Fibroblast of skin of left quadriceps (primary cell): ENCODE measurements at places on chromosomes 4 and X.

DNA sequence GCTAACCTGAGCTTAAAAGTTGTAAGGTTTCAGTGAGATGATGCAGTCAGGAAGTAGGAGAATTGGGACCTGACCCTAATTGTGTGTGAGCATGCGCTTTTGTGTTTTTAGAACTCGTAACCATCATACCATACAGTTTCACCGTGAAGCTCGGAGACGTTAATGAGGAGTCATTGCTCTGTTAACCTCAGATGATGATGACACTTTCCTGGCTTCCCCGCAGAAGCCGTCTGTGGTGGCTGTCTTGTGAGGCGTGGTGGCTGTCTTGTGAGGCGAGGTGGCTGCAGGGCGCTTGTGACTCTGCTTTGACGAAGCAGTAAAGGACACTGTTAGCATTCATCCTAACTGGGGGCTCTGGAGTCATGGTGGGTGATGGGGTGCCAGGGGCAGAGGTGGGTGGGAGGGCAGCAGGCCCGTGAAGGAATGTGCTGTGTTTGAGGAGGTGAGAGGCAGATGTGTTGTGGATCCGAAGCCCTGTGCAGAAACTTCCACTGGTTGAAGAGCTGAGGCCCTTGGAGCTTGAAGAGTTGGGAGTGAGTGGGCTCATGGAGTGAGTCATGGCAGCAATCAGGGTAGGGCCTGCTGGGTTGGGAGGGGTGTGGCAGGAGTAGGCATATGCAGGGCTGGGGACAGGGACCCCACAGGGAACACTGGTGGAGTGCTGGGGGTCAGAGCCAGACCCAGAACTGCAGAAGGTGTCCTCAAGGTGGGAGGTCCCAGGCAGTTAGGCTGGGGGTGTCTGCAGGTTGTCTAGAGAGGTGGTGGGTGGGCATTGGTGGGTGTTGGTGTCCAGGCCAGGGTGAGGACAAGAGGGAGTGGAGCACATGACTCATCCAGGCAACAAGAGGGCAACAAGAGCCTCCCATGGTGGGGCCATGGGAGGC is 57.4 kb downstream of the NSD2 start:
- no peak for DNase-seq

DNA sequence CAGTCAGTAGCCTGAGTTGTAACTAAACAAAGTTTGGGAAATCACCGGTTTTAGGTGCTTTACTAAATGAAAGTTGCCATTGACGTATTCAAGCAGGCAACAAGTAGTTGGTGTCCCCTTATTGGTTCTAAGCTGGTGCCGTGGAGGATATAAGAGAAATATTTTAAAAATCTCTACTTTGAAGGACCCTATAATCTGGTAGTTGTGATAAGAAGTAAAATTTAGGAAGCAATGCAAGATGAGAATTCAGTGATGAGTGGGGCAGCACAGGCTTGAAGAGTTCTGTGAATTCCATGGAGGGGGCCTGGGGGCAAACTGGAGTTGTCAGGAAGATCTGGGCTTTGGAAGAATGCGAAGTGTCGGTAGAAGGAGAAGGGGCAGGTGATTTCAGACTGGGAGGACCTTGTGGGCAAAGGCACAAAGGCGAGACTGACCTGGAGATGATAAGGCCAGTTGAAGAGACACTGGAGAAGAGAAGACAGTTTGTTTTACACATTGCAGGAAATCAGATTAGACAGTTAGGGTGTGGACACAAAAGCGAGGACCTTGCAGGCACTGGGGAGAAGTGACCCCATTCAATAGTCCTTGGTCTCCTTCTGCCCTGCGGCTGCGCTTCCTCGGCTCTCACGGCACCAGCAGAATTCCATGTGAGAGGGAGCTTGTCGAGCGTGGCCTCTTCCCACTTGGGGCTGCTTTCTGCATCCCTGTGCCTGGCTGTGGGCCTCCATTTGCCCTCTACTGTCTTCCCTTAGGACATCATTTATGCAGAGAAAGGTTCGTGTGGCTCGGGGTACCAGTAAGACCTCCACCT is 1.3 kb downstream of the RHOH start:
- DNase-seq, result no peak

GRCh38 chrX:76148753-76149152 is 24.1 kb upstream of the PBDC1 start:
- DNase-seq, result no peak

DNA sequence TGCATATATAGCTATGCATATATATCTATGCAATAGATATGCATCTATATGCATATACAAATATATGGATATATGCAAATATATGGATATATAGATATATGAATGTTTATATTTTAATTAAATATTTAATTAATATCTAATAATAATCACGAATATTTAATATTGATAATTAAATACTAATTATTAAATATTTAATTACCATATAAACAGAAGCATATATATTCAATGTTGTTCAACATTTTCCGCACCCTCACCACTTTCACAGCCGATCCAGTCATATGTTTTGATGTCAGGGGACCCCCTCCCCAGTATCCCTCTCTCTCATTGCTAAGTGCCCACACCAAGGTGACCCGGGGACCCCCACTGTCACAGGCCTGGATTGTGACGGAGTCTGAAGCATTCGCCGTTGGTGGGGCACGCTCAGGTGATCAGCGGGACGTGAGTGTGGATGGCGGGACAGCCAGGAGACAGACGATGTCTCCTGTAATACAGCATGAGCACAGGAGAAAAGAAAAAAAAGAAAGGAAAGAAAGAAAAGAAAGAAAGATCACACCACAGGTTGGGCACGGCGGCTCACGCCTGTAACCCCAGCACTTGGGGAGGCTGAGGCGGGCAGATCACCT is 199.7 kb downstream of the CRLF2 start:
- no peak for DNase-seq

GRCh38 chrX:135931644-135932487 is 38.4 kb downstream of the SAGE1 start:
- DNase-seq, result peak; percentile 0

- no peak for DNase-seq
These were observed 168.1 kb downstream of the GLRA2 start for GRCh38 chrX:14697451-14697850.

DNA sequence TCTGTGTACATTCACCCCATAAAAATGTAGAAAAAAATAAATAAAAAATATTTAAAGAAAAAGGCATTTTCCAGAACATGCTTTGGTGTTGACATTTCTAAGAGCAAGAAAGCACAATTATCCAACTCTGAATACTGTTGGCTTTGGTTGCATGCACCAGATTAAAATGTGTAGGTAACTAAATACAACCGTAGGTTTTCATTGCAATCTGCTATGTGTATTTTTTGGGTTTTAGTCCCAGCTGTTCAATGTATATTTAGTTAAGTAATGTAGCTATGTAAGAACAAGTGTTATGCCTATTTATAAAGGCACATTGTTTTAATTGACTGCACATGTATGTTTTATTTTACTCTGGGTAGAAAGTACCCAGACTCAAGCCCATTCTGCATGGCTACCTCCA is 108.1 kb upstream of the PAQR3 start:
- DNase-seq, result no peak

DNA sequence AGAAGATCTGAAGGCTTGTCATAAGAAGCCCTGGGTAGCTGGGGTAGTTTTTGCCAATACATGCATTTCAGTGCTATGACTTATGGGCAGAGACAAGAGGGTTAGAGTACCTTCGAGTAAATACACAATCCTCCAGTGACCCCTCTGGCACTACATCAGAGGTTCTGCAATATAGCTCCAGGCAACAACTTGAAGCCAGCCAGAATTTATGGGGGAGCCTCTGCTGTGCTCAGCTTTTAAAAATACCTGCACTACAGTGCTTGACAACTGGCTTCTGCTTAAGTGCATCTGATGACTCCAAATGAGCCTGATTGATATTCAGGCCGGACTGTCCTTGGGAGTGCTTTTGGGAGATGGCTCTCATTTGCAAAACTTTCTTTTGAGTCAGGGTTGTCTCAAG is 44.9 kb upstream of the SMAD1 start:
- DNase-seq, result no peak

DNA sequence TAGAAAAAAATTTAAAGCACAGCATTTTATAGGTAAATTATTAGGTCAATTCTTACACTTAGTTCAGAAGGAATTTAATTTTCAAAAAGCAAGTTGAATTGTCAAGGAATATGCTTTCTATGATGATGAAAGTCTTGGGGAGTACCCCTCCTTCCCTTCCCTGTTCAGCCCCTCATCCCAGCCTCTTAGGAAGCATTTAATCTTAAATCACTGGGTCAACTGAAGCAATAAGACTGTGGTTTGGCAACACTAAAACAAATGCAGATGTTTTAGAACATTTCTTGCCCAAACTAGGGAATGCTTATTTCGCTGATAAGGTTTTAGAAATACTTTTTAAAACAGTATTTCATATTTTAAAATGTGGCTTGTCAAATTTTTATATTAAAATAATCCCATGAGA is 19.1 kb upstream of the ARSJ start:
- DNase-seq, result peak; percentile 56

DNA sequence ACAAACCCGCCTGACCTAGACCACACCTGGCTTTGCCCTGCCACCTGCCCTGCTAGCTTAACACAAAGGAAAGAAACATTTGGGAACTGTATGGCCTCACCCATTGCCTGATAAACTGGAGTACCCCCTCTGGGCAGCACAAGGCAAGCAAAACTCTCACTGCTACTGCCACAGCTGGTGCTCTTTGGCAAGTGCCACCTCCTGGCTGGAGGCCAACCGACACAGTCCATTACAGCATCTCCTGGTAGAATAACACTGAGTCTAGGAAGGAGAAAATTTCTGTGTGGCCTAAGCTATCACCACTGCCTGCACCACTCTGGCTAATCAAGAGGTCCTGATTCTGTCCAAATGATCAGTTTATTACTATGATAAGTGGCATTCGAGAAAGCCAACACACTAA is 18.9 kb upstream of the SPANXN3 start:
- no peak for DNase-seq

DNA sequence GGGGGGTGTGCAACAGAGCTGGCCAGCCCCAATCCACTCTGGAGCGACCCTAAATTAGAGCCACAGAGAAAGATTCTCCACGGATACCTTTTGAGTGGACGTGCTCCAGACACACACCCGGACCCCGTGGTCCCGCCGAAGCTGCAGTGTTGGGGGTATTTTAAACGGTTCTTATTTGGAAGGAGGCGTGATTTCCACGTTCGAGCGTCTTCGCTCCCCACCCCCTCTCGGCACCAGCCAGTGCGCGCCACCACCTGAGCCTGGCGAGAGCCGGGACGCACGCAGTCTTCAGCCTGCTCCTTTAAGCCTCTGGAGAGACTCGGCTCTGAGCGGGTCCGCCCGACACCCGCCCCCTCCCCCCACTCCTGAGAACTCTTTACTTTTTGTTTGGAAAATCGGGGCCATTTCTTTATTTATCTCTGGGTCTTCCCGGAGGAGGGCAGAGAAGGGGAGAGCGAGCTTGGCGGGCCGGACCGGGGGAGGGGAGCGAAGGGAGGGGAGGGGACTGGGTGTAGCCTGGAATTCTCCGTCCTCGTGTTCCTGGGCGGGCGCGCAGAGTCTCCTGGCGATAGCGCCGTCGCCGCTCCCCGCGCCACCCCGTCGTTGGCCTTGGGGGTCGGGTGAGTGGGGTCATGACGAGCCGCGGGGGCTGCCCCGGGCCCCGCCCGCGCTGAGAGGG is 668 bp upstream of the PTCHD1 start:
- no peak for DNase-seq

GRCh38 chr4:95850161-95850560 is 10.3 kb downstream of the PDHA2 start:
- no peak for DNase-seq

DNA sequence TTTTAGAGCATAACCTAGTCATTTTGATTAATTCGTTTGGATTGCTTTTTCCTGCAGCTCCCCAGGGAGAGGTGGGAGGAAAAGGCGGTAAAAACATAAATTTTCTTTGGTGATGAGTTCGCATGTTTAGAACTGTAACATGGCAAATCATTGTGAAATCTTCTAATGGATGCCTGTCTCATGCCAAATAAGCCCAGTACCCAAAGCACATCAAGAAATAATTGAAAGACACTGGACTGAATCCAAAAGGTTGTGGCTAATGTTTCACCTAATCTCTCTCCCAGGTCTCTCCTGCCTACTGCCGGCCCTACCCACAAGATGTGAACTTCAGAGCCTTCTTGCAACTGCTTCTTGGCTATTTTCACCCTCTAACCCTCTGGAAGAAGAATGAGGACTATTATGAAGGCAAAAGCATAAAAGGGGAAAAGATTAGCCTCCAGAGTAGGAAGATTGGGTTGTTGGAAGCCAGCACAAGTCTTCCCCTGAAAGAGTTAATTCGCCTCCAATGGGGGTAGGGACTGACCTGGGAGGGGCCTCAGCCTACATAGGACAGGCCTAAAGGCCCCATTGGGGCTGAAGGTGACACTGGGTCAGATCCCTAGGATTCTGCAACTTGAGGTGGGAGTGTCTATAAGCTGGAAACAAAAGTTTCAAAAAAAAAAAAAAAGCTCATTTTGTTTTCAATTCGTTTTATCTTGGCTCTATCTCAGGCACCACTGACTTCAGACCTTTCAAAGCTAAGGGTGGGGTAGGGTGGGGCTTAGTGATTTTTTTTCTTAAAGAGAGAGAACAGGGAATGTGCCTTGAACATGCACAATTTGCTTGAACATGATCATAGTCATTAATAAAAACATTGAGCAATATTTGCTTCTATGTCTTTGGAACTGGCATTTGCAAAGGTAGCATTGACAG is 278.6 kb upstream of the KLF3 start:
- no peak for DNase-seq

- DNase-seq, result no peak
These were observed 11.8 kb upstream of the FAM53A start for GRCh38 chr4:1695913-1696312.

GRCh38 chrX:66164470-66164869 is 423 bp downstream of the HEPH start:
- no peak for DNase-seq

DNA sequence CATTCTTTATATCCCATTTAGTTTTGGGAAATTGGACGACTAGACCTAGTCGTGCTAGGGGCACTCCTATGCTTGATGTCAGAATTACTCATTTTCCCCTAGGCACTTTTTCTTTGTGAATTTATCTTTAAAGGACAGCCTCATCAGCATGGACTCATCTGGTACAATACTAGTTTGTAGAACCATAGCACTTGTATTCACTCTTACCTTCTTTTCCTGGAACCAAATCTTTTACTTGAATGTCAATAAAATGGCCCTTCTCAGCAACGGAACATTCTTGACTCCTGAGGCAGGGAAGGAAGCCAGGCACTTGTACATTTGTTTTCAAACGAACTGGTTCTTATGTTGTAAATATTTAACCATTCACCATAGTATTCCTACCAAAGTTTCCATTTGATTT is 187.1 kb downstream of the SHROOM3 start:
- no peak for DNase-seq
